ENCODE measurements at places on chromosomes 7 and 10.

GRCh38 chr7:39535720-39536119 is 30.5 kb upstream of the YAE1 start:
- no peak overlapping the region for H3K4me3 ChIP-seq
- no peaks in the 10 kb centered on the region for H3K36me3 ChIP-seq
- no peak overlapping the region for H3K27ac ChIP-seq
- H3K27me3 ChIP-seq = peaks cover 5% of the 10 kb centered on the region

GRCh38 chr7:46930366-46930765 is 651.5 kb downstream of the TNS3 start:
- no peaks in the 10 kb centered on the region for H3K36me3 ChIP-seq
- peak overlapping the region; percentile 52 for H3K27ac ChIP-seq
- H3K4me3 ChIP-seq = no peak overlapping the region
- DNase-seq = peak; percentile 97
- peaks cover 60% of the 10 kb centered on the region for H3K4me1 ChIP-seq

- no peaks in the 10 kb centered on the region for H3K4me1 ChIP-seq
- no peak overlapping the region for H3K4me3 ChIP-seq
- DNase-seq = no peak
- no peaks in the 10 kb centered on the region for H3K36me3 ChIP-seq
- peaks cover 85% of the 10 kb centered on the region for H3K27me3 ChIP-seq
These were observed 2.1 kb upstream of the UNCX start for GRCh38 chr7:1230411-1231213.

- 0 out of 2 replicates have a peak, but pooled peaks cover 4% of the 10 kb centered on the region for H3K27me3 ChIP-seq
- no peak overlapping the region for H3K27ac ChIP-seq
- no peak overlapping the region for H3K4me3 ChIP-seq
- H3K36me3 ChIP-seq = no peaks in the 10 kb centered on the region
These were observed 61.0 kb upstream of the SFMBT2 start for GRCh38 chr10:7471720-7472367.
